ENCODE measurements at places on chromosomes 3 and 15.

GRCh38 chr15:70063261-70063925, 34.3 kb downstream of the TLE3 start:
- no peak for DNase-seq

GRCh38 chr3:130456540-130456939, 60.4 kb upstream of the COL6A6 start:
- no peak for DNase-seq

DNA sequence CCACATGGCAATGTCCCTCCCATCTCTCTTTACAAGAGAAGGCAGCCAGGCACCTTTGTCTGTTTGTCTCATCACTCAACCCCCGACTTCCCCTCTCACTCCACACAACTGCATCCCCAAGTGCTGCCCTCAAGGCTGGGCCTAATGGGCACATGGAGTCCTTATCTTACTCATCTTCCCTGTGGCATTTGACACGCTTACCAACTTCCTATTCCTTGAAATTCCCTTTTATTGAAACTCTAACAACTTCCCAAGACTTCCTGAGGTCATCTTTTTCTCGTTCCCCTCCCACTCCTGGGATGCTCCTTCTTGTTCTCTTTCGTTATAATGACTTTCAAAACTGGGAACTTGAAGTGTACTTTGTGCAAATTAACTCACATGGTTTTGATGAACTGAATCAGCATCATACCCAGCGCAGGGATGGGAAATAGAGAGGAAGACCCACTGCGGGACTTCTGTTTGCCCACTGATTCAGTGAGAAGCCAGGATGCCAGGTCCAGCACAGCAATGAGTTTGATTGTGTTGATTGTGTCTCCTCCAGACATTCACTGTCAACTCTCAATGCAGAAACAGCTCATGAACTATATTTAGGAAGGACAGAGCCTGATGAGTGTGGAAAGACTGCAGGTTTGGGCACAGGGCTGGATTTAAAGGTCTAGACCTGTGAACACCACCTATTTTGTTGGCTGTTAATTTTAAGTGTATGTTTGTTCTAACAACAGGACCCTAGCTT, 104.7 kb upstream of the TNIK start:
- no peak for DNase-seq

- no peak for DNase-seq
These were observed 239.0 kb downstream of the SLCO3A1 start for GRCh38 chr15:92092289-92093105.

GRCh38 chr3:56251343-56251945, 216.8 kb downstream of the ERC2 start:
- DNase-seq, result no peak

Measured in effector CD8-positive, alpha-beta T cell (primary cell).